NCI-H345 (cell line): ENCODE measurements at places on chromosomes 2 and 18.

- DNase-seq = no peak
These were observed 408.9 kb downstream of the RIT2 start for GRCh38 chr18:42706618-42707017.

- no peak for DNase-seq
These were observed 36.7 kb upstream of the AGPS start for GRCh38 chr2:177355874-177356273.

GRCh38 chr2:74688881-74689280 is 34.8 kb downstream of the SEMA4F start:
- DNase-seq = no peak

DNA sequence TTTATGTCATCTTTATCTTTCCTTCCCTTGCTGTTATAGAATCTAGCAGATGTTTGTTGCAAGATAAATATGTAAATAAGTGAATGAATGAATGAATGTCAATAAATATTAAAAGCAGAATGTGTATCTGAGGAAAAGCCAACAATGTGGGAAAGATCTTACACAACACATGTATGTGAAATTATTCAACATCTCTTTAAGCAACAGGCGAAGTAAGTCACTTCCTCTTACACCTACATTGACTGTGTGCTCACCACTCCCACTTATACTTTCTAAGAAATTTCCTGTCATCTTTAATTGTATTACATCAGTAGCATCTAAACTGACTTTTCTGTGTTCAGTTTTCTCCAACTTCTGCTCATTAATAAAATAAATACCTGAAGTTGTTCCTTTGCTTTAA is 43.0 kb downstream of the RAD51AP2 start:
- DNase-seq = no peak
